ENCODE measurements at places on chromosomes 4 and X.
A peak's percentile ranks its signal among the peaks of the same experiment; 100 is the strongest.

DNA sequence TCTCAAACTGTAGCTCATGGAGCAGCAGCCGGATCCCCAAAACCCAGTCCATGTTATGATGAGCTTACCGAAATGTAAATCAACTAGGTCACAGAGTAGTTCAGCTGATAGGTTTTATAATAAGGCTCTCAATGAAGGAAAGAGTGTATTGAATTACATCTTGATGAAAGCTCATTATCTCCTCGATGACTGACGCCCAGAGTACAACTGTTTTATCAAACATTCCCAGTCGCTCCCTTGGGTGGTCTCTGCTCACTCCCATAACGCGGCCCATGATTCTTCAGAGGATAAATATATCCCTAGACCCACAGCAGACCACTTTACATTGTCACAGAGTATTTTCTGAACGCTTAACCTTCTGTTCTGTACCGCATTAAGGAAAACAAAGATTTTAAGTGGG is 452.3 kb upstream of the GALNT7 start:
- DNase-seq = no peak

- no peak for DNase-seq
These were observed 60.4 kb upstream of the IRF2 start for GRCh38 chr4:184534511-184535391.

DNA sequence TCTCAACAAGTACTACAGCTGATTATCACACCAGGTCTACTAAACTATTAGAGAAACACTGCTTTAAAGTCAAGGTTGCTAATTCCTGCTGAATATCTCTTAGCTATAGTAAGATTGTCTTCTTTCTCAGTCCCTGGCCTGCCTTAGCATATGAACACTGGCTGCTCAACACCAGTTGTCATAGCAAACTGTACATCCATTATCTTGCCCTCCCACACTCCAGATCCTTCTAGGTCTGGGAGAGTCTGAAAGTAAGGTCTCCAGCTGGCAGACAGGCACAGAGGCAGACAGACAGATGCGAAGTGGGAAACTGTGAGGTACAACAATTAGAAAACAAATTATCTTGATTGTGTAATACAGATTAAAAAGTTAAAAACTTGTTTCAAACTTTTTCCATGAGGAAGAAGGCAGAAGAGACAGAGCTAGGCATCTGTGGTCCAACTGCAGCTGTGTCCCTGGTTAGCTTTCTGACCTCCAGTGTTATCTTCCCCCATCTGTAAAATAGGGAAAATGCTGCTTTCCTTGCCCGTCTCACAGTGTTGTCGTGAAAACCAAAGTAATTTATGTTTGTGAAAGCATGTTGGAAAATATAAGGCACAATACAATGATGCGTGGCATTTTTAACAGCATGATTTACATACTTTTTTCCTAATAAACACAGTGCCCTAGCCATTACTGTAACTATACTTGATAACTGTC is 133.8 kb downstream of the KLHL13 start:
- no peak for DNase-seq

- no peak for DNase-seq
These were observed 176.4 kb downstream of the PTTG2 start for GRCh38 chr4:38136604-38137003.

DNA sequence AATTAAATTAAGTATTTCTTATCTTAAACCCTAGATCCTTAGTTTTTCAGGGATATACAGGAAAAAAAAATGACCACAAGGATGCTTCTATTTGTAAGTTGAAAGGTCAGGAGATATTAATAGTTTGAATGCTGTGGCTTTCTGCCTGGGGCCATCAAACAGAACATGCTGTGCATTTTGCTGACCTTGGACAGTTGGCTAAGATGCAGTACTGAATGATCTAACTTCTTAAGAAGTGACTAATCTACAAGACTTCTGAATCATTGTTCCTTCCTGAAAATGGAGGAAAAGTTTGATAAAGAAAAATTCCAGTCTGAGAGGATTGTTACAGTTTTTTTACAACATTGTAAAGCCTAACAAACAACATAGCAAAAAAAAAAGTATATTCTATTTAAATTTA is 237.8 kb upstream of the JADE1 start:
- peak; percentile 78 for DNase-seq

DNA sequence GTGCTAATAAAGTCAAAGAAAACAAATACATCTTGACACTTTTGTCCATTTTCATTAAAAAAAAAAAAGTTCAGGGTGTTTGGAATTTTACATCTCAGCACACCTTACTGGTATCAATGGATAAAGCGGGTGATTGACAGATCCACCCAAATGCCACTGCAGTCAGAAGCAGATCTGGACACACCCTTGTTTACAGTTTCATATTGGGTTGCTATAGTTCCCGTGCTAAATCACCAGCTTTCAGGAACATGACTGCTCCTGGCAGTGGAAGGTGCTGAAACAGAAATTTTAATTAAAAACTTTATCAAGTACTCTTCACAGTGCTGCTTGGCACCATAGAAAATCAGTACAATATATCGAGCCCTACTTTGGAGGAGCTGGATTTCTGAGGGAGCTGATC is 116.3 kb downstream of the STOX2 start:
- DNase-seq = peak; percentile 22

Measured in PC-3 (cell line).